ENCODE measurements at places on chromosomes 6 and 20. TPM values are rescaled to one million over a fixed set of nuclear protein-coding genes. Genes with fewer than 3 reads are reported as not detected.

The CTCFL gene
- total RNA-seq, result 0.70 TPM

The CLIC5 gene
- total RNA-seq, result 0.22 TPM

The BPIFA1 gene
- total RNA-seq, result not detected

The AIF1 gene
- 5.4 TPM for total RNA-seq

- no peak for DNase-seq
- H3K27me3 ChIP-seq, result no peaks in the 10 kb centered on the region
- H3K27ac ChIP-seq, result no peak overlapping the region
- H3K4me1 ChIP-seq, result no peaks in the 10 kb centered on the region
- no peaks in the 10 kb centered on the region for H3K36me3 ChIP-seq
Observed at GRCh38 chr6:37406726-37407341, 26.2 kb upstream of the CMTR1 start.

DNA sequence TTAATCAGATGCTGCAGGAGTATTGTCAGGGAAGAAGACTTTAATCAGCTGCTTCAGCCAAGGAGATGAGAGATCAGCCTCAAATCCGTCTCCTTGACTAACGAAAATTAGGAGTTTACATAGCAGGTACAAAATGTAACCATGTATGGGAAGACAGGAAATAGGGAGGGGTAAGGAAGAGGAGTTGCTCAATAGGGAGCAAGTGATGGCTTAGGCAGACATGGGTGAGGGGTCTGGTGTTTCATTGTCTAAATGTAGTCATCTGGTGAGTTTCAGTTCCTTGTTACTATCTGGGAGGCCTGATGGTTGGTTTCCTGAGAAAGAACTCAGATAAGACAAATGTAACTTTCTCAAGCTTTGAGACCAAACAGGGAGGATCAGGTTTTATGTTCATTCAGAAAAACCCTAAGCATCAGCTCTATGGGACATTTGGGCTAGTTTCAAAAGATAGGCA, 217.3 kb upstream of the SULF2 start:
- peaks cover 12% of the 10 kb centered on the region for H3K4me1 ChIP-seq
- H3K27me3 ChIP-seq, result no peaks in the 10 kb centered on the region
- DNase-seq, result no peak
- H3K36me3 ChIP-seq, result peaks cover 3% of the 10 kb centered on the region
- H3K27ac ChIP-seq, result no peak overlapping the region

GRCh38 chr6:84581494-84582259, 182.7 kb downstream of the TBX18 start:
- no peaks in the 10 kb centered on the region for H3K27me3 ChIP-seq
- H3K27ac ChIP-seq, result no peak overlapping the region
- no peak for DNase-seq
- H3K4me3 ChIP-seq, result no peak overlapping the region

- no peak overlapping the region for H3K27ac ChIP-seq
- no peaks in the 10 kb centered on the region for H3K27me3 ChIP-seq
- no peak overlapping the region for H3K4me3 ChIP-seq
Observed at GRCh38 chr6:150482883-150483409, 114.1 kb downstream of the IYD start.

GRCh38 chr6:162468326-162468725, 259.2 kb downstream of the PRKN start:
- H3K36me3 ChIP-seq, result no peaks in the 10 kb centered on the region
- H3K27ac ChIP-seq, result no peak overlapping the region
- no peaks in the 10 kb centered on the region for H3K27me3 ChIP-seq

GRCh38 chr20:61434341-61434781, 182.3 kb downstream of the CDH4 start:
- no peak overlapping the region for H3K4me3 ChIP-seq
- no peaks in the 10 kb centered on the region for H3K36me3 ChIP-seq
- peaks cover 10% of the 10 kb centered on the region for H3K27me3 ChIP-seq
- DNase-seq, result no peak
- peaks cover 72% of the 10 kb centered on the region for H3K4me1 ChIP-seq
- H3K27ac ChIP-seq, result peak overlapping the region; percentile 69
